ENCODE measurements at places on chromosomes 6 and 20. TPM values are rescaled to one million over a fixed set of nuclear protein-coding genes. Genes with fewer than 3 reads are reported as not detected.

The CLVS2 gene
- not detected for polyA plus RNA-seq

The CFAP61 gene
- polyA plus RNA-seq, result 12.1 TPM

The ASIP gene
- polyA plus RNA-seq, result 117 TPM

The FOXC1 gene
- polyA plus RNA-seq, result 2.9 TPM

The HRH3 gene
- not detected for polyA plus RNA-seq

The AGPAT4 gene
- polyA plus RNA-seq, result 1.3 TPM

The SLC17A9 gene
- polyA plus RNA-seq, result 2.6 TPM

The PDE10A gene
- 17.7 TPM for polyA plus RNA-seq

The CRISP3 gene
- 0.04 TPM for polyA plus RNA-seq

The ZNF337 gene
- polyA plus RNA-seq, result 6.2 TPM

The UBE2C gene
- polyA plus RNA-seq, result not detected

The SLC17A4 gene
- polyA plus RNA-seq, result not detected

The DEF6 gene
- polyA plus RNA-seq, result 0.72 TPM

The SLC22A2 gene
- not detected for polyA plus RNA-seq

The ESR1 gene
- polyA plus RNA-seq, result 0.15 TPM

The HEY2 gene
- 19.9 TPM for polyA plus RNA-seq

The SULF2 gene
- 16.9 TPM for polyA plus RNA-seq

The KHDC1L gene
- polyA plus RNA-seq, result not detected

Data from heart left ventricle (tissue), 16 donors.